ENCODE measurements at places on chromosomes 3 and 15. TPM values are rescaled to one million over a fixed set of nuclear protein-coding genes. Genes with fewer than 3 reads are reported as not detected.

CCRL2 gene
- total RNA-seq, result 0.24 TPM

CIP2A gene
- 6.9 TPM for total RNA-seq

DNA sequence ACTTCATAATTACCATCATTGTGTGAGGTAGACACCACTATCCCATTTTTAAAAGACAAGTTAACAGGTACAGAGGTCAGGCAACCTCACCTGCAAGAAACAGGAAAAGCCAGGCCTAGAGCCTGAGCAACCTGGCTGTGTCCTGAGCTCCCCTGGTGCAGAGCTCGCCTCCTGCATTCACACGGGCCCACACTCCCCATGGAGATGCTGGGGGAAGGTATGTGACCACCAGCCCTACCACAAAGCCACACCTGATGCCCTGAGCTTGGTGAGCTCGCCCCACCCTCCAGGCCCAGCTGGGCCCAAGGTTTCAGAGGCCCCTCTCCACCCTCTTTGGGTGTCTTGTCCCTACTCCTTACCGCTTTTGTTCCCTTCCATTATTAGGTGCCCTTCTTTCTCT is 1.2 kb upstream of the EFCAB12 start:
- no peak for ATAC-seq

DNA sequence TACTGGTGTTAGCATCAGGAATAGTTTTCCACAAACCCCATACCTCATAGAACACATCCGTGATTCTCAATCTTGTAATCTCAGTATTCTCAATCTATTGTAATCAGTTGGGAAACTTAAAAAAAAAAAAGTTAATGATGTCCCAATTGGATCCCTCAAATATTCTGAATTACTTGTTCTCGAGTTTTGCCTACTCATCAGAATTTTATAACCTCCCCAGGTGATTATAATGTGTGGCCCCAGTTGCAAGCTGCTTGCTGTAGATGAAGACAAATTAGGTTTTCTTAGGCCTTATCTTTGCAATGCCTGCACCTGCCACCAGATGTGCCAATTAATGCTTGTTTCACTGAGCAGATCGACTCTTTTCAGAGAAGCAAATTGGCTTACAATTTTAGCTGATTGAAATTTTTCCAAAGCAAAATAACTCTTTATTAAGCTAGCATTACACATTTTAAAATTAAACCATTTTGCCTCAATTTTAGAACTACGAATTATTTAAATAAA is 19.0 kb upstream of the DIPK2A start:
- no peak for ATAC-seq

DNA sequence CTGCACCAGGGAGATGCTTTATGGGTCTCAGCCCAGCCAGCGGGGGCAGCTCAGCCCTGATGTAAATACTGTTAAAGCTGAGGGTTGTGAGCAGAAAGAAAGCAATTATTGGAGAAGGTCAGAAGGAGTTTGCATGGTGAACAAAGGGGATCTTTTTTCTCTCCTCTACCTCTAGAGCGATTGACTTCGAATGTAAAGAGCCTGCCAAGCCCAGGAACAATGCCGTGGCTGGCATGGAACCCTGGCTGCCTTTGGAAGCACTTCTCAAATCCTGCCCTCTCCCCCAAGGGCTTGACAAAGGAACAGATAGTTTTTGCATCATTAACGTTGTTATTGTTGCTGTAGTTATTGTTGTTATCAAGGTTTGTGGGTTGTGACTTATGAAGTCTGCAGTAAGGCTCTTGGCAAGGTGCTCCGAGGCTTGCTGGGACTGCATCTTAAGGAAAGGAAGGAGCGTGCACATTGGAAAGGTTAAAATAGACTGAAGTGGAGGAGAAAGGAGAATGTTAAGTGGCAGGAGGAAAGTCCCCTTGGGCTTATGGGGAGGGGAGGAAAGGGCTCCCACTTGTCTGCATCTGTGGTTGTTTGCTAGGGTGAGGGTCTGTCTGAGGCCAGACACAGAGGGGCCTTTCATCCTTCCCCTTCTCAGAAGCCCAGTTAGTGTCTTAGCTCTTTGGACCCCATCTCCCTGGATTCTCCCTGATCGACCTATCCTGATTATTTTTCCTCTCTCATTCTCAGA is 16.7 kb downstream of the PDIA5 start:
- no peak for ATAC-seq

DNA sequence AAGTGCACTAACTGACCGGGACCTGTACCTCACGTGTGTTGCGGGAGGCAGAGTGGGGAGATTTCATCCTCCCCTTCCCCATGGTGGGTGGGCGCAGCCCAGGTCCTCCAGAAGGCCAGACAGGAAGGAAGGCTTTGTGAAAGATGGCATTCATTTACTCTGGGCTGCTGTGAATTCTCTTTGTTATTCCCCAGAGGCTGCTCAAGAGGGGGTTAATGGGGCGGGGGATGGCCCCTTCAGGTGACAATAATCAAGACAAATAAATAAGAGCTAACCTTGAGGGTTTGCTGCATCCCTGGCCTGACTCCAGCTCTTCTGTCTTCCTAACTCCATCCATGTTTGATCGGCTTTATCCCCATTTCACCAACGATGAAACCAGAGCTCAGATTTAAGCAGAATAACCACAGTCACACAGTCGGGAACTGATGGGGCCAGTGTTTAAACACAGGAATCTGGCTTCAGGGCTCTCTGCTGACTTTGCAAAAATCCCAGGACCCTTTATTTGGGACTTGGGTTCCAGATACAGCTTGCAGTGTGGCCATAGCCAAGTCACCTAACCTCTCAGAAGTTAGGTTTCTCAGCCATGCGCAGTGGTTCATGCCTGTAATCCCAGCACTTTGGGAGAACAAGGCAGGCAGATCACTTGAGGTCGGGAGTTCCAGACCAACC is 16.5 kb downstream of the PIF1 start:
- ATAC-seq, result no peak

CYP1A2 gene
- not detected for total RNA-seq

DNA sequence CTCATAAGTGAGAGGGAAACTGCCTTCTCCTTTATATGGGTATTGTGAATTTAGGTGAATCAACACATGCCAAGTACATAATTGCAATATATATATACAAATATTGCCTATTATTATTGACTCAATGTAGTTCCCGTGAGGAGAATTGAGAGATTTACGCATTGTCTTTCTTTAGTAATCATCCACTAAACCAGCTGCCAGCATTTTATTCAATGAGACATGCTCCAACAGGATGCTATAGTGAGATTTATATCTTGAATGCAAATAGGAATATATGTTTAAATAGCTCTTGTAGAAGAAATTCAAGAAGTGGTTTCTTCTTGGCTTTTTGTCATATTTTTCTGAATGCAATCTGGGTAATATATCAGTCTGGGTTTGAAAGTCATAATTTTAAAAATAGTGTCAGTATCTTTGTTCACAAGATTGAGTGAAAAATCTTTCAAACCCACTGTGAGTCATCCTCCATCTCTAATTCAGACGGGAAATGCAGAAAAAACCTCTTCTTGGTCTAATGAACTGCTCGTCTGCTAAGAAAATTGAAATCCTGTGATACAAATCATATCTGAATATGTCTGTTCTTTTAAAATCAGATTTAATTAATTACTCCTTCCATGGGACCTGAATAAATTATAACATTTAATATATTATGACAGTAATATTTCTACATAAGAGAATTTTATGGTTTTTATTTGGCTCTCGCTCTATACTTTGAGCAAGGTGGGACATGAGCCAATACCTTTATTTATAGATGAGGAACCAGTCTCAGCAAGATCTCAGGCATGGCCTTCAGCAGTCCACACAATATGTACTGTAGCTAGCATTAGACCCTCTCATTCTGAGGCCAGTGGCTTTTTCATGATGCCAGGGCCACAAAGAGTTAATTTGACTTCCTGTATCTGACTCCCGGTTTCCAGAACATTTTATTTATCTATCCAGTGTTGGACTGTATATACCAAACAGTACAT is 516.0 kb downstream of the GABRG3 start:
- no peak for ATAC-seq

CTXN2 gene
- not detected for total RNA-seq

- peak; percentile 65 for ATAC-seq
Observed at GRCh38 chr3:69385723-69386555, at the start of gene FRMD4B. Gene FRMD4B, minus strand, starts transcription at chr3:69386088. Its CDS starts 99 bp downstream, at chr3:69385989.

ISLR gene
- 2.2 TPM for total RNA-seq

DNA sequence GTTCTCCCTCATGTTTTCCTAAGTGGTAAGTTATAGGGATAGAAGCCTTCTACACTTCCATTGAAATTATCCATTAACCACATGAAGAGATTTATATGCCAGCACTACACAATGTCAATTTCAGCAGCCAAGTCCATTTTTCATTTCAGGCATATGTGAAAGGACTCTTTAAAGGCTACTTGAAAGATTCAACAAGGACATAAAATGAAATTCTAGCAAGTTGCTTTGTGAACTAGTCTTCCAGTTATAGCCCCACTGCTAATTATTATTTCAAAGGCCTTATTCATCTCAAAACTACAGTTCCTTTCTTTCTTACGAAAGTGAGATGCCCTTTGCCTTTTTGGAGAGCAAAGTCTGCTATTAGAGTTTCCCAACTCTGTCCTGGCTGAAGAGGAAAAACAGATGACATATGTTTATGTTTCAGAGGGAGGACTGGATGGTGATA is 66.0 kb upstream of the SLC2A2 start:
- ATAC-seq, result no peak

- no peak for ATAC-seq
Observed at GRCh38 chr15:80437334-80437891, 33.2 kb downstream of the ARNT2 start.

ROPN1 gene
- total RNA-seq, result not detected

- ATAC-seq, result no peak
Observed at GRCh38 chr3:132116601-132117000, 81.8 kb upstream of the CPNE4 start.

DNA sequence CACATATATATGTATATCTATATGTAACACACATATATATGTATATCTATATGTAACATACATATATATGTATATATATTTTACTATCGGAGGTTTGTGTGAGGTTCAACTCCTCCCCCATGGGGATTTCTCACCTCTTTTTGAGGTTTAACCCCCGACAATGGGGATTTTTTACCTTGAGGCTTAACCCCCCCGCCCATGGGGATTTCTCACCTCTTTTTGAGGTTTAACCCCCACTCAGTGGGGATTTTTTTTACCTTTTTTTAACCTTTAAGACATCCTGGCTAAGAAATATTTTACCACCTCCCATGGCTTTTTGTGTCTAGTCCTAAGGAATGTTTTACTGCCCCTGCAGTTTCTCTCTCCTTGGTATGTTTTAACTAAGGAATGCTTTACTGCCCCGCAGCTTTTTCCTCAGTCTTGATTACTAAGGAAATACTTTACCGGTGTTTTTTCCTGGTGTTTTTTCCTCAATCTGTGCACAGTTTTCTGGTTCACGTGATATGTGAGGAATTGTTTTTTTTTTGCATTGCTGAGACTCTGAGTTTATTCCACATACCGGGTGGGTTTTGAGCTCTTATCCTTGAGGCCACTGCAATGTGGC is 185.2 kb downstream of the KLF13 start:
- ATAC-seq, result no peak

DNA sequence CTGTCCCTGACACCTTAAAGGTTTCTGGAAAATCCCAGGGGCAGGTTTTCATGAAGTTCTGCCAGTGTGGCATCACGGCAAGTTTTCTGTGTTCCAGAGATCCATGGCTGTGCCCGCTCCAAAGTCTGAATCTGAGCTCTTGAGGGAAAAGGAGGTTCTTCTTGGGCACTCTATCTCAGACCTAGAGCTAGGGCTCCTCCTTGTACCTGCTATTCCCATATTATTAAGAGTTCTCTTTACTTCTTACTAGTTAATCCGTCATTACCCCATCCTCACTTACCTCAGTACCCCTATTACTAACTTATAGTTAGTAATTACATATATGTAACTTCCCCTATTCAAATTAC is 5.9 kb upstream of the TRA2B start:
- ATAC-seq, result no peak

IGSF10 gene
- total RNA-seq, result 0.20 TPM

COLQ gene
- 0.40 TPM for total RNA-seq

DNA sequence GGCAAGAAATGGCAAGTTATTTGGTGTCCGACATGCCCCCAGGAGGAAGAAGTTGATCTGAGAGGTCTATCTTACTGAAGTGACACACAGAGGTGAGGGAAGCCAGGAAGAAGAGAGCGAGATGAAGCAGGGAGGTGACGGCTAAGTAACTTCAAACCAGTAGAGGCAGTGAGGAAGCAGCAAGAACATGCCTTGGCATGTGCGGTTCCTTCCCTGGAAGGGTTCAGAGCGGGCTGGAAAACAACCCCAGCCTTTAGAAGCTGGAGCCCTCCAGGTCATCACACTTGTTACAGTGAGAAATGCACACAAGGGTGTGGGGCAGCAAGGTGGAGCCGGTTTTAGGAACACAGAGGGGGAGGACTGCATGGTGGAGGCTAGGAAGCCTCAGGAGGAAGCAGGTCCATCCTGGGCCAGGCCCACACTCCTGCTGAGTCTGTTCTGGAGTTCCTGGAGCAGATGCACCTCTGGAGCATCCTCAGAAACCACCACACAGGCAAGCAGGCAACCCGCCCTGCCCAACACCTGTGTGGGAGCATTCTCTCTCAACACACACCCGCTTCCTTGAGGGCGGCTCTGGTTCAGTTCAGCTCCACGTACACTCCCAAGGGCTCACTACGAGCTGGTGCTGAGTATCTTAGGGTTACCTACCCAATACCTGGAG is 47.1 kb downstream of the POC1A start:
- ATAC-seq, result peak; percentile 88

- ATAC-seq, result no peak
Observed at GRCh38 chr15:70777170-70777926, 14.0 kb upstream of the UACA start.

DNA sequence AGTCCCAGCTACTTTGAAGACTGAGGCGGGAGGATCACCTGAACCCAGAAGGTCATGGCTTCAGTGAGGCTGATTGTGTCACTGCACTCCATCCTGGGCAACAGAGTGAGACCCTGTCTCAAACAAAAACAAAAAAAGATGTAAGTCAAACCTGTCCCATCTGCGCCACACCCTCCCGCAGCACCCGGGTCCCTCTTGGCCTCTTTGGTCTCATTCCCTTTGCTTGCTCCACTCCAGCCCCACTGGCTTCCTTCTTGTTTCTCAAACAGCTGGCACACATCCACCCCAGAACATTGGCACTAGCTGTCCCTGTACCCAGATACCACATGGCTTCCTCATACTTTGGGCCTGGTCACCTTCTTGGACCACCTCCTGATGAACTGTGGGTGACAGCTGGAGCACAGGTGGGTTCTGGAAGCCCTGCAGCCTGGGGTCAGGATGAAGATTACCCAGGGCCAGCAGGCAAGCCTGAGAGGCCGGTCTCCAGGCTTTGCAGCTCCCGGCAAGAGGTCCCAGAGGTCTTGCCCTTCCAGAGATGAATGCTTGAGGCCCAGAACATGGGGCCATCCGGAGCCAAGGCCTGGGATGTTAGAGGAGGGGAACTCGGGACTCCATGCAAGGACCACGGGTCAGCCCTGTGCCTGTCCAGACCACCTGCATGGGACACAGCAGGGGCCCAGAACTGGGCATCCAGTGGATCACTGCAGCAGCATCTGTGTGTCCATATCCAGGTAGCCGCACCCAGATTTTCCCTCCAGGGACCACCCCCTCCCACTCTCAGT is 10.9 kb upstream of the GATA2 start:
- ATAC-seq, result no peak

Data from esophagus mucosa (tissue), 1 donor.